Tongue (tissue), 3 donors: ENCODE measurements at places on chromosomes 1 and 21. TPM values are rescaled to one million over a fixed set of nuclear protein-coding genes. Genes with fewer than 3 reads are reported as not detected.

The NPR1 gene
- total RNA-seq, result 8.5 TPM

The TIAM1 gene
- total RNA-seq, result 28.0 TPM

The OR6N1 gene
- not detected for total RNA-seq

The CTH gene
- total RNA-seq, result 1.0 TPM

The TGFB2 gene
- total RNA-seq, result 40.1 TPM

The RGS16 gene
- total RNA-seq, result 10.3 TPM

The SLAMF8 gene
- total RNA-seq, result 0.92 TPM

The BRINP2 gene
- 0.31 TPM for total RNA-seq

The HCN3 gene
- 1.6 TPM for total RNA-seq

The ISG20L2 gene
- 7.8 TPM for total RNA-seq

The SLC1A7 gene
- not detected for total RNA-seq

The FUCA1 gene
- total RNA-seq, result 21.4 TPM

The HFM1 gene
- 3.9 TPM for total RNA-seq

The PBXIP1 gene
- total RNA-seq, result 222 TPM

The ARV1 gene
- total RNA-seq, result 9.1 TPM

The TRAF3IP3 gene
- 3.4 TPM for total RNA-seq

The C1orf21 gene
- total RNA-seq, result 47.6 TPM

The OR14A2 gene
- not detected for total RNA-seq

The MAP1LC3C gene
- total RNA-seq, result 38.0 TPM

The CD48 gene
- 3.3 TPM for total RNA-seq

The ADIPOR1 gene
- 72.4 TPM for total RNA-seq

The S100A10 gene
- 105 TPM for total RNA-seq

The SFN gene
- 66.7 TPM for total RNA-seq

The TSACC gene
- total RNA-seq, result not detected

The YIPF1 gene
- total RNA-seq, result 14.1 TPM

The PLA2G4A gene
- 8.4 TPM for total RNA-seq

The SPATA1 gene
- total RNA-seq, result 1.1 TPM

The MAST2 gene
- 68.1 TPM for total RNA-seq

The RPL22 gene
- 302 TPM for total RNA-seq

The FAM151A gene
- not detected for total RNA-seq

The HLX gene
- 8.3 TPM for total RNA-seq

The RNF223 gene
- total RNA-seq, result 0.62 TPM

The TBX15 gene
- 88.8 TPM for total RNA-seq

The DAB1 gene
- 2.5 TPM for total RNA-seq

The DRAXIN gene
- 0.31 TPM for total RNA-seq

The NCMAP gene
- 2.6 TPM for total RNA-seq

The KCNC4 gene
- total RNA-seq, result 5.3 TPM

The RNASEL gene
- 7.4 TPM for total RNA-seq

The MAN1C1 gene
- 8.7 TPM for total RNA-seq

The TRNAU1AP gene
- 21.7 TPM for total RNA-seq
